ENCODE measurements at places on chromosomes 5 and 9. TPM values are rescaled to one million over a fixed set of nuclear protein-coding genes. Genes with fewer than 3 reads are reported as not detected.

DNA sequence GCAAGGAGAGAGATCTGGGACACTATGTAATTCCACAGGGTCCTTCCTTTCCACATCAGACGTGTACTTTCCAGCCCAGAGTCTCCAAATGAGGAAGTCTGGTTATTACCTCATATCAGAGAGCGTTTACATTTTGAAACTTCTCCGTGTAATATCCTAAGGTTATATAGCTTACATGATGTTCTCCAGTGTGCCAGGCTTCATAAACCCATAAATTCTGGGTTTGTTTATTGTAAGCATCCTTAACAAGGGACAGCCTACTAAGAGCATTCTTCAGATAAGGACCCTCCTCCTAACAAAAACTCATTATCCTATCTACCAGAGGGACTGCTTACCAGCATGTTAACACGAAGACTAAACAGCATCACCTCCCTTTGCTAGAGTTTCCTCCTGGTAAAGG is 17.9 kb downstream of the SRFBP1 start:
- H3K27me3 ChIP-seq = no peaks in the 10 kb centered on the region
- no peak for DNase-seq
- no peaks in the 10 kb centered on the region for H3K4me1 ChIP-seq
- no peak overlapping the region for H3K27ac ChIP-seq

GRCh38 chr9:118271331-118271730 is 567.1 kb downstream of the TLR4 start:
- H3K4me3 ChIP-seq = no peak overlapping the region
- H3K36me3 ChIP-seq = no peaks in the 10 kb centered on the region
- no peak for DNase-seq
- no peaks in the 10 kb centered on the region for H3K4me1 ChIP-seq
- no peak overlapping the region for H3K27ac ChIP-seq
- no peaks in the 10 kb centered on the region for H3K27me3 ChIP-seq

- H3K36me3 ChIP-seq = no peaks in the 10 kb centered on the region
- no peaks in the 10 kb centered on the region for H3K27me3 ChIP-seq
- H3K4me1 ChIP-seq = no peaks in the 10 kb centered on the region
- H3K27ac ChIP-seq = no peak overlapping the region
- DNase-seq = no peak
- H3K4me3 ChIP-seq = no peak overlapping the region
These were observed 140.9 kb downstream of the CCDC171 start for GRCh38 chr9:15693701-15694100.

- H3K36me3 ChIP-seq = no peaks in the 10 kb centered on the region
- no peaks in the 10 kb centered on the region for H3K4me1 ChIP-seq
- DNase-seq = no peak
- H3K27me3 ChIP-seq = no peaks in the 10 kb centered on the region
These were observed 409.4 kb downstream of the MED10 start for GRCh38 chr5:5968981-5969380.

- DNase-seq = no peak
- H3K4me1 ChIP-seq = peaks cover 10% of the 10 kb centered on the region
These were observed 35.1 kb downstream of the TDRD7 start for GRCh38 chr9:97447001-97447400.

Gene LCN15
- 0.29 TPM for total RNA-seq

Gene CDX1
- not detected for total RNA-seq

Gene SPAG8
- 0.27 TPM for total RNA-seq
